Tibial artery (tissue), 4 donors: ENCODE measurements at places on chromosomes 3 and 15.
A peak's percentile ranks its signal among the peaks of the same experiment; 100 is the strongest.

DNA sequence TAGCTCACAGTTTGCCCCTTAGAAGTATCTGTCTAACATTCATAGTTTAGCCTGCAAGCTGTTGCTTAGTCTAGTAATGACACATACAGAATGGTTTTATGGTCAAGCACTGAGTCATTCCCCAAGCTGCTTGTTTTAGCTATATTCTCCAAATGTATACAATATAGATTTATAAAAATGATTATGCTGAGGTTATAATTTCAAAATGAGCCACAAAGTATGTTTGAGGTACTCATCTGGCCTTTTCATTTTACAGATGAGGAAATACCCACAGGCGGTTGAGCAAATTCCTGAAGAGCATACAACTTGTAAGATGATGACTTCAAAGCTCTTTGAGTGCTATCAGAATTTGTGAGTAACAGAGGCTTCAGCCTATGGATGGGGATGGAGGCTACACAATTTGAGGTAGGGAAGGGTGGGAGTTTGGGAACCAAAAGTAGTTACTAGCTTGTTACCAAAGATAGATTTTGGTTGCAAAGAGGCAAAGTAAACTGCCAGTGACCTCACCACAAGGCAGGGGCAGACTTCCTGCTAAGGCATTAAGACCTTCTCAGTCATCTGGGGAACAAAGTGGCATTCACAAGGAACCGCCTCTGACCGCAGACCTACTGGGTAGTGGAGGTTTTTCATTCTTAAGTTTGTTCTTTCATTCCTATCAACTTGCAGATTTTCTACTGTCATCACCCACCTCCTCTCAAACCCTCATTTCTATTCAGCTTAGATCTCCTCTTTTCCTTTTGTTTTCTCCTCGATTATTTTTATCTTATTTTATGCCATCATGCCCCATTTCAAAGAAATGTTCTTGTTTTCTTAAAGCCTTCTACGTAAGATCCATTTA is 257.2 kb upstream of the NECTIN3 start:
- no peak for DNase-seq

DNA sequence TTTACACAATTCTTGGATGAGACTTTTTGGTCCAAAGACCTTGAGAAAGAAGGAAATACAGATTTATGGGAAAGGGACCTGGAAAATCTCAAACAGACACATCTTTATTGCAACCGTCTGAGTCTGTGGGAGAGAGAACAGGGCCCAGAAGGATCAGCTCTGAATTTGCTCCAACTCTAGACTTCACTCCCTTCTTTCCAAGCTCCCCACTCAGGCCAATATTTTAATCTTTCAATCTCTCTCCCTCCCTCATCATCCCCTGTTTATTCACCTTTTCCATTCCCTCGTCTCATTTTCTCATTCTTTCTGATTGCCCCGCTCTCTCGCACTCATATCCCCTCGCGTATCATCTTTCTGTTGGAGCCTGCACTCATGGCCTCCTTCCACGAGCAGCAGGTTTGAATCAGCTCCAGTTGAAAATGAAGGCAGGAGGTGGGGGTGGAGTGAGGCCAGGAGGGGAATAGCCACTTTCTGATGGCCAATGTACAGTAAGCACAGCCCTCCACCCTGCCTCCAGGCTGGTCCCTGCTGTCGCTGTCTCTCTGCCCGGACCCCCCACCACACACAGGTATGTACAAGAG is 63.6 kb upstream of the BOC start:
- DNase-seq = no peak

GRCh38 chr3:191329654-191330529 is at the start of gene UTS2B:
TSS of gene UTS2B (minus strand) at chr3:191330526. CDS start at chr3:191282189, 48,337 bp downstream.
- peak; percentile 34 for DNase-seq

GRCh38 chr3:90032980-90033641 is 925.7 kb downstream of the EPHA3 start:
- no peak for DNase-seq

DNA sequence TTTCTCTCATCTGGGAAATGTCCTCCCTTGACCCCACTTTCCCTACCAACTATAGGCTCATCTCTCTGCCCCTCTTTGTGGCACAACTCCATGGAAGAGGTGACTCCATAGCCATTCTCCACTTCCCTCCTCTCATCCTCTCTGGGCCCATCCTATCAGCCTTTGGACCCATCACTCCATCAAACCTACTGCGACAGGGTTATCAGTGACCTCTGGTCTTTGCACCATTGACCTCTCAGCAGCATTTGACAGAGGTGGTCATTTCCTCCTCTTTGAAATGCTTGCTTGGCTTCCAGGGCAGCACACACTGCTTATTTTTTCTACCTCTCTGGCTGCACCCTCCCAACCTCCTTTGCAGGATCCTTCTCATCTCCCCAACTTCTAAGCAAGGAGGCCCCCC is 113.1 kb upstream of the SLC25A36 start:
- no peak for DNase-seq

GRCh38 chr3:5084224-5084623 is 37.9 kb upstream of the ARL8B start:
- DNase-seq = no peak

DNA sequence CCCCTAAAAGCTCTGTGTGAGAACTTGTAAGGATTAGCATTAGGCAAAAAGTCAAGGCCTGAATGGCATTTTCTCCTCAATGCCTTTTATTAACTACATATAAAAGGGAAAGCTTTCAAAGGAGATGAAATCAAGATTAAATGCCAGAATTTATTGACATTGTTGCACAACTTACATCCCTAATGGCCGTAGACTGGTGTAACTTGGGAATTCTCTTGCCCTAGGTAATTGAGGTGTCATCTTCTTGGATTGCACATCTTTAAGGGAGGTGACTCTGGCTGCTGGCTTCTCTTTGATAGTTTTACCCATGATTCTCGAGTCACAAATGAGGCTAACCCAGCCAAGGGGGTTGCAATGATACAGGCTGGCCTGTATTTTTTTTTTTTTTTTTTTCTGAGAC is 249.1 kb downstream of the TBL1XR1 start:
- DNase-seq = no peak

DNA sequence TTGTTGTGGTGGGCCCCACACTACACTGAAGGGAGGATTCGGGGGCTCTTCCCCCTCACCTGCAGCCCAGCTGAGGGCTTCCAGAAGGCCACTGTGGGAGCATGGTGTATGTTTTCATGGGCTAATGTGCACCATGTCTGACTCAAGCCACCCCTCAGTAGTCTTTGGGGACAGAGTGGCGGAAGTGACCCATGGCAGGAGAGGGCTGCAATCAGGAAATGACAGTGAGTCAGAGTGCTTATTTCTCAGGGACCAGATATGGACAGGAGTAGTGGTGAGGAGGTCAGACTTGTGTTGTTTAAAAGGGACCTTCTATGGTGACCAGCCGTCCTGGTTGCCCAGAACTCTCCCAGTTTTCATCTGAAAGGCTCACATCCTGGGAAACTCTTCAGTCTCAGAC is 32.8 kb upstream of the SLC9A9 start:
- no peak for DNase-seq

DNA sequence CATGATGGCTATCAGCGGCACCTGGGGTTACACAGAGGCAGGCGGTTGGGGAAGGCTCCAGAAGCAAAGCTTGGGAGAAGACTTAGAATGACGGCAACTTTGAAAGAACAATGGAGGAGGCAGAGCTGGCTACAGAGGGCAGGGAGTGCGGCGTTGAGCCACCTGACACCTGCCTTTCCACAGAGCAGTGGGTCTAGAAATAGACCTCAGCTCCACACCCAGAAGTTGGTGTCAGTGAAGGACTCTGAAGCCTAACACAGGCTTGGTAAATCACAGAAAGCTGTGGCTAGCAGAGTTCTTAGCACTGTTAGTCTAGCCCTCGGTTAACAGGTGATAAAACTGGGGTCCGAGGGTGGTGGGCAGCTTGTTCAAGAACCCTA is 23.1 kb upstream of the EHD4 start:
- no peak for DNase-seq

GRCh38 chr3:194134231-194134756 is 1.7 kb upstream of the HES1 start:
- DNase-seq = peak; percentile 87

DNA sequence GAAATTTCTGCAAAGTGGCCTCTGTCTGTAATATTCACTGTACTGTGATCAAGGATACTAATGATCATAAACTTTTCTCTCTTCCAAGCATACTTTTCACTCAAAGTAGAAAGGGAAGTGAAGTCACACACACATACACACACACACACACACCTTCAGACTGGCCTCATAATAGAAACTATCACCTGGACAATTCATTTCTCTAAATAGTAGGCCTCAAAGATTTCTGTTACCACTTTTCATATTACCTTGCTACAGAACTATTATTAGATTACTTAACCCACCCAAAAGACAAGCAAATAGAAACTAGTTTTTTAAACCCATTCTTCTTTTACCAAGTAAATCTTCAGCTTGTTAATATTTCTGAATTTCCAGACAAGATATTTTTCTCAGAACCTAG is 12.2 kb downstream of the CPB1 start:
- no peak for DNase-seq

DNA sequence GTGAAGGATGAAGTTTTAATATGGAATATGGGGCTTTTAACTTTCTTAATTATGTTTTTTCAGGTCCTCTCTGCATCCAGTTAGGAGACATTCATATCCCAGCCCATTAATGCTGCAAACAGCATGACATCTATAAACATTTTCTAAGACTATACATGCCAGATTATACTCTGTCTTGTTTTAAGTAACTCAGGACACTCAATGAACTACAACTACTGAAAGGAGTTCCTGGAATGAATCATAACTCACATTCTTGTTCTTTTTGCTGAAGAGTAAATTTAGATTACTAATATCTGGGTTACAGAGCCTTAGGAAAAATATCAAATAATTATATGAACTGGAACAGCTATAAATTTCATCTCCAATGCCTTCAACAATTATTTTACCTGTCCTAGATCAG is 167.4 kb downstream of the STAG1 start:
- no peak for DNase-seq

DNA sequence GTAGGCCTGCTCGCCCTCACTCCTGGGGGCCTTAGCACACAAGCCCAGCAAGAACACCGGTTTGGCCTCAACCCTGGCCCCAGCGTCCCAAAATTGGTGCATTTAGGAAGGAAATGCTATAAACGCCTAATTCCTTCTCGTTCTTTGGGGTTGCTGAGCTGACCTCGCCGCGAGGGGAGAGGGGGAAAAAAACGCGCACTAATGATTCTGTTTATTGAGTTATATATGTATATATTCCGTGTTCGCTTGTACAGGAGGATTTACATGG is 3.9 kb downstream of the FEZF2 start:
- DNase-seq = no peak

- DNase-seq = no peak
Measured at GRCh38 chr3:37627951-37628620, 233.6 kb upstream of the CTDSPL start.

DNA sequence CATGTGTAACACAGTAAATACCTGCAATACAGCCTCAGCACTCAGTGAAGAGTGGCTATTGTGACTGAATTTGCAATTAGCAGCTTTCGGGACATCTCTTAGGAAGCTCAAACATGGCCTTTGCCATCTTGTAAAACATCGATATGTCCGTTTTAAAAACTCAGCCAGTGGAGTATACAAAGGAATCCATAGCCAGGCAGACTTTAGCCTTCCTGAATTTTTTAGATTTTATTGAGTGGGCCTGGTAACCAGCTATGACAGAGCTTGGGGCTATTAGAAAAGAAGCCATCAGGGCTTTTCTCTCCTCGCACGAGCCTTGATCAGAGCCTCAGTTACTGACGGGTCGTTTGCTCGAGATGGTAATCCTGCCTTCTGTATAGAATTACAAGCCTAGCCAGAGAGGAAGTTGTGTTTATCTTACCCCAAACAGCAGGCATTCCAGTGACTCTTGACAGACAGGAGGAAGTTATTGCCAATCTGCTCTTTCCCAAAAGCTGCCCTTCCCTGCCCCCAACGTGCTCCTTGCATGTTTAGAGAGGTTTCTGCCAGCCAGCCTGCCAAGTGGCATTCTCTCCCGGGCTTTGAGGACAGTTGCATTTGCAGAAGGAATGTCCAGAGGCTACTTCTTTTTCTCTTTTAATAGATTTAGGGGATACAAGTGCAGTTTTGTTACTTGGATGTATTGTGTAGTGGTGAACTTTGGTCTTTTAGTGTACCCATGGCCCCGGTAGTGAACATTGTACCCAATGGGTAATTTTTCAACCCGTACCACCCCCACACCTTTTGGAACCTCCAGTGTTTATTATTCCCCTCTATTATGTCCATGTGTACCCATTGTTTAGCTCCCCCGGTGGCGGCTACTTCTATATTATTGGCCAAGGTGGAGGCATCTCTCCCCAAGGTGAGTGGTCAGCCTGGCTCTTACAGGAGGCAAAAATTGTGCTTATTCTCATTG is 40.6 kb downstream of the ITPR1 start:
- DNase-seq = peak; percentile 82

DNA sequence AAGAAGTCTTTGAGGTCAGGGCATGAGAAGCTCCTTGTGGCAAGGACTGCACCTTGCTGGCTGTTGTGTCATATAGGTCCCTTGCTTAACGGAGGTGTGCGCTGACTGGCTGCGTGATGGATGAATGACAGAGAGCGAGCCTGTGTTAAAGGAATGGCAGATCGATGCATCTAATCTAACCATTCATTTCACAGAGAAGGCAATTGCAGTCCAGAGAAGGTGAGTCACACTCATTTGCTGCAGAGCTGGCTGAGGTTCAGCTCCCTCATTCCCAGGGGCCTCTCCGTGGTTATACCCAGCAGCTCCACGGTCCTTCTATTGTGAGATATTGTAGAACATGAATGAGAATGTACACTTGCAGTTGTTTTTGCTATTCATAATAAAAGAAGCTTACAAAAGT is 289.3 kb downstream of the EPHB1 start:
- no peak for DNase-seq

DNA sequence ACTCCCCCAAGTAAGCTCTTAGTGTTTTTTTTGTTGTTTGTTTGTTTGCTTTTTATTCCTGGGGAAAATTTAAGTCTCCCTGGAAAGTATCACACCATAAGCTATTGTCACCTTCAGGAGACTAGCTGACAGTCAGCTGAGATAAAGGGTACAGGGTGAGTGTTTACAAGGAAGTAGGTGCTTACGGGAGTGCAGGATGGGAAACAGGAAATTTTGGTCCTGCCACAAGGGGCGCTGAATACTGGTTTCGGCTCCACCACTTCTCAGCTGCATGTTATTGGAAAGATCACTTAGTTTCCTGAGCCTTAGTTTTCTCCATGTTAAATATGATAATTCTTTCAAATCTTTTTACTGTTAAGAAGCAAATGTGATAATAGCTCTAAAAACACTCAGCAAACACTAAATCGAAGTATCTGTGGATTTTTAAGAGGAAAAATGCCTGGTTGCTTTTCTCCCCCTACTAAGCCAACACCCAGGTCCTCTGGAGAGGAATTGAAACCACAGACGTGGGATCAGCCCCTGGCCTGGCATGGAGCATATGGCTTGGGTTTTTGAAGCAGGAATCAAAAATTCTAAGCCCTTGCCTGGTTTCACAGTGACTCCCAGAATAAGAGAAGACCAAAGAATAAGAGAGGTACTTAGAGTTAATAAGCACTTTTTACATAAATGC is 90.7 kb downstream of the SCN11A start:
- peak; percentile 33 for DNase-seq

DNA sequence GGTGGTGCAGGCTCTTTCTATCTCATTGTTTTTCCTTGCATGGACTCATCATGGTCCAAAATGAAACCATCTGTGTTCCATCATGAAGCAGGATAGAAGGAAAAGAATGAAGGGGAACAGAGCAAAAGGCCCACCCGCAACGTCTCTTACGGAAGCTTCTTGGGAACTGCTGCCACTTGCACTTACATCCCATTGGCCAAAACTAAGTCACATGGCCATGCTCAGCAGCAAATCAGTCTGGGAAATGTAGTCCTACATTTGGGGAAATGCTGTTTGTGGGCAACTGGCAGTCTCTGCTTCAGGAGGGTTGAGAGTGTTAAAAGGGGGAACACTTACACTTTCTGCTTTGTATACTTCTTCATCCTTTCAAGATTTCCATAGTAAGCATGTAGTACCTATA is 191.6 kb downstream of the SV2B start:
- DNase-seq = no peak

- no peak for DNase-seq
Measured at GRCh38 chr3:12816521-12817342, 20.3 kb downstream of the CAND2 start.
